NCI-H1105 (cell line): ENCODE measurements at places on chromosomes 5 and 9.

DNA sequence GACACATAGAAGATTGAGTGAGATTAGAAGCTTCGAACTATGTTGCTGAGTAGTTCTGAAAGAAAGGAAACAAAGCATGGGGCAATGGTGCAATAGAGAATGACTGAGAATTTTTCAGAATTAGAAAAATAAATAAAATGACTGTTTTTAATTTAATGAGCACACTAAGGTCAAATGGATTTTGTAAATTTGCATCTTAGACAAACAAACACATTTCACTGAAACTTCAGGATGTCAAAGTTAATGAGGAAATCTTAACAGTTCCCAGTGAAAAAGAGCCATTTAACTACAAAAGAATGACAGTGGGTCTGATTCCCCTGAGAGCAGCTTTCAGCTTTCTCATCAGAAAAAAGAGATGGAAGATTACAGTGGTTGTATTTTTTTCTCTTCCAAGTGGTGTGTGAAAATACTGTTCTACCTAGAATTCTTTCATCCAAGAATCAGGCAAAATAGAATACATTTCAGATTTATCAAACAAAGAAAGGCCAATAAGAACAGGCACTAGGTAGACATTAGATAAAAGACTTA, 591.9 kb downstream of the SEMA5A start:
- DNase-seq = no peak

DNA sequence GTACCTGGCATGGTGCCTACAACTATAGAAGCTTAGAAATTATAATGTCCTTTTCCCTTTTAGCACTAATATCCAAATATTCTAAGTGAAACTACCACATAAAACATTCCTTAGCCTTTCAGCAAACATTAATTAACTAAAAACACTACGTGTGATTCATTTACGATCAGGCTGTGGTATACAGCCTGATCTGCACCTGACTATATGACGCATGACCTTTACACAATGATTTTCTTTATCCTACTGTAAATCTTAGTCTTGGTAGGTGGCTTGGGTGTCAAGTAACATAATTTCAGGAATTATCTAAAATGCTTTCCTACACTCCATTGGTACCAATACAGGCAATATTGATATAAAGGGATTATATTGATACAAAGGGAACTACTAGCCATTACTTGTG, 686.7 kb downstream of the DTWD2 start:
- no peak for DNase-seq

DNA sequence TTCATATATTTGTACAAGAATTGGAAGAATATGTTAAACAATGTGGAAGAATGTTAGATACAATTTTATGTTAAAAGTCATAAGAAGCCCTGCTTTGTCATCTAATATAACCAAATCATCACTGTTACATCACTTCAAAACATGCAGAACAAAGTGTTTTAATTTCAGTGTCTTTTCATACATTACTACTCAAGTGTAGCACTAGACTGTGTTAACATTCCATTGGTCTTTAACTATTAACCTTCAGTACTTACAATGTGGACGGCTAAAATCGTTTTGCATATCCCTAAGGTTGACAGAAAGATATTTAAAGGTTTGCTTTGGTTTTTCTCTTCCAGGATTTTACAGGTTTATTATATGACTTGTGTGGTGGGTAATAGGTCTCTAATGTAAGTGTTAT, 50.9 kb downstream of the VCAN start:
- DNase-seq = no peak

DNA sequence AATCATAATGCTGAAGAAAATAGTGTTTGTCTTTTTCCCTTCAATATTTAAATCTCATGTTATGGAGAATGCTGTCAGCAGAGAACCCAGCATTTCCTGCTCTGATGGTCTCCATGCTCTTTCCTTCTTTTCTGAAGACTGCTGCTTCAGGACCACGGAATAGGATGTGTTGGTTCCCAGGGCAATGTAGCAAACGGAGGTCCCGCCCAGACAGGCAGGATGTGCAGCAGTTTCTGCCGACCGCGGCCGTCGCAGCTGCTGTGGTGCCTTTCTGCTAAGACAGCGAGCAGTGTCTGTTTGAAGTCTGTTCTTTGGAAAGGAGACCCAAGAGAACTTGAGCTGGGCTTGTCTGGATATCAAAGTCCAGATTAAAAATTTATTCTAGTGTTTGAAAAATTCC, 654.3 kb downstream of the CCDC171 start:
- no peak for DNase-seq

- no peak for DNase-seq
These were observed 63.7 kb downstream of the TJP2 start for GRCh38 chr9:69237702-69238295.

DNA sequence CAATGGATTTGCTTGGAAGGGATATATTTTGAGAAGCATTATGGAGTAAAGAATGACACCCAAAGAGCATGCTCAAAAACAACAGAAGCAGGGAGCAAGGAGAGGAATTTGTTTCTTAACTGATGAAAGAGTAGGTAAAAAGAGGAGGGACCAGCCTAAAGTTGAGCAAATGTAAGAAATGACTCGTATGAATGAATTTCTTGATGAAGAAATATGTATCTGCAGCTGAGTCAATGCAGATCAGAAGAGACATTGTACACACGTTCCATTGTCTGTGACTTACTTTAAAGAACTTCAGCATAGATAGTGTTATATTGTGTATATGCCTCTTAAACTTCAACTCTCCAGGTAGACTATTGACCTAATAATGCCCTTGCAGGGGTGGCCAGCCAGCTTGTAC, 112.7 kb upstream of the NREP start:
- no peak for DNase-seq

- DNase-seq = no peak
These were observed 471.6 kb upstream of the FTMT start for GRCh38 chr5:121380066-121380465.

DNA sequence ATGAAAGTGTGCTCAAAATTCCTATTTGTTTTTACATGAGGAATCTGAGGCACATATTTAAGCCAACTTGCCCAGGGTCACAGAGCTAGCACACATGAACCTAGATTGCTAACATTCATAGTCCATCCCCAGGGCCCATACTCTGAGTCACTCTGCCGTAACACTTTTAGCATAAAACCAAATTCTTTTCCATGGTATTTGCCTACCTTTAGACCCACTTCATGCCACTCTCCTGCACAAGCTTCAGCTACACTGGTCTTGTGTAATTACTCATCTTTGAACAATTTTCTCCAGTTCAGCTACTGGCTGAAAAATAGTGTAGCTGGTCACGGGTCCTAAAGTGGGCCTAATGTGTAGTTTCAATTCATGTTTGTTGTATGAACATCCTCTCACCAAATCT, 200.7 kb downstream of the SLC12A2 start:
- no peak for DNase-seq

GRCh38 chr9:15377625-15378540, 44.8 kb upstream of the SNAPC3 start:
- DNase-seq = no peak

DNA sequence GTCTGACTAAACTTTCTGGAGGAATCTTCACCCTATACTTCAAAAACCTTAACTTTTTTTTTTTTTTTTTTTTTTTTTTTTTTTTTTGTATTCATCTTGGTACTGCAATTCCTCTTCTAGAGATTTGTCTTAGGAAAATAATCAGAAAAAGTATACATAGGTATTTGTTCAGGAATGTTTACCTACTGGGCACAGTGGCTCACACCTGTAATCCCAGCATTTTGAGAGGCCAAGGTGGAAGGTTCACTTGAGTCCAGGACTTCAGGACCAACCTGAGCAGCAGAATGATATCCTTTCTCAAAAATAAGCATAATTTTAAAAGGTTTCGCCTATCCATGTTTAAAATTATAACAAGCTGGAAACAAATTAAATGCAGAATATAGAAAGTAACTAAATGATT, 33.3 kb upstream of the NREP start:
- DNase-seq = no peak

DNA sequence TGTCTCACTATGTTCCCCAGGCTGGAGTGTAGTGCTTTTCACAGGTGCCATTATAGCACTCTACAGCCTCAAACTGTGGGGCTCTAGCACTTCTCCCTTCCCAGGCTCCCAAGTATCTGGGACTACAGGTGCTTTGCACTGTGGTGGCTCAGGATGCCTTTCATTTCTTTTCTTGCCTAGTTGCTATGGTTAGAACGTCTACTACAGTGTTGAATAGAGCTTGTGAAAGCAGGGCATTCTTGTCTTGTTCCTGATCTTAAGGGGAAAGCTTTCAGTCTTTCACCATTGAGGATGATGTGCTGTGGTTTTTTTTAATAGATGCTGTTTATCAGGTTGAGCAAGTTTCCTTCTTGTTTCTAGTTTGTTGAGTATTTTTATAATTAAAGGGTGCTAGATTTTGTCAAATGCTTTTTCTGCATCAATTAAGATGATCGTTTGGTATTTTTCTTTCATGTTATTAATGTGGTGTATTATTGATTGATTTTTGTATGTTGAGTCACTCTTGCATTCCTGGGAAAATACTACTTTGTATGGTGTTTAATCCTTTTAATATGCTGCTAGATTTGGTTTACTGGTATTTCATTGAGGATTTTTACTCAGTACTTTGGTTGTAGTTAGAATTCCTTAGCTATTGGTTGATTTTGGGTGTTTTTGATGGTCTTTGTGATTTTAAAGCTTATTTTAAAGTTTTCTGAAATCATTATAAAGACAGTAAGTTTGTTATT, 35.6 kb downstream of the GPBP1 start:
- DNase-seq = no peak

DNA sequence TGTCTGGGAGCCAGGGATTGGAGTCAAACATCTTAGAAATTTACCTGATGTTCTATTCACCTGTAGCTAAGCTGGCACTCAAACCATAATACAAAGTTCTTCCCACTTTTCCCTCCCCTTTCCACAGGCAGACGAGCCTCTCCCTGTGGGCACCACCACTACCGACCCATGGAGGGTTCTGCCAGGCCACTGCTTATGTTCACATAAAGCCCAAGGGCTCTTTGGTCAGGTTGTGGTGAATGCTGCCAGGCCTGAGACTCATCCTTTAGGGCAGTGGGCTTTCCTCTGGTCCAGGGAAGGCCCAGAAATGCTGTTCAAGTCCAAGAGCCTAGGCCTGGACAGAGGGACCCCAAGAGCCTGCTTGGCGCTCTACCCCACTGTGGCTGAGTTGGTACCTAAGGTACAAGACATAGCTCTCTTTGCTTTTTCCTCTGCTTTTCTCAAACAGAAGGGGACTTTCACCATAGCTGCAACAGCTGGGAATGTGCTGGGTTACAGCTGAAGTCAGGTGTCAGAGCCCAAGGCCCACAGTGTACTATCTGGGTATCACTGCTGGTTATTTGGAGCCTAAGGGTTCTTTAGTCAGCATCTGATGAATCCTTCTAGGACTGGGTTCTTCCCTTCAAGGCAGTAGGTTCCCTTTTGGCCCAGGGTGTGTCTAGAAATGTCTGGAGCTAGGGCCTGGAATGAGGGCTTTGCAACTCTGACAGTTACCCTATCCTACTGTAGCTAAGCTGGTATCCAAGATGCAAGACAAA, 620.1 kb downstream of the TLE1 start:
- no peak for DNase-seq

GRCh38 chr5:74685979-74686631, 1.1 kb downstream of the HEXB start:
- DNase-seq = no peak

GRCh38 chr5:66207800-66208561, 63.9 kb downstream of the SREK1 start:
- DNase-seq = no peak

DNA sequence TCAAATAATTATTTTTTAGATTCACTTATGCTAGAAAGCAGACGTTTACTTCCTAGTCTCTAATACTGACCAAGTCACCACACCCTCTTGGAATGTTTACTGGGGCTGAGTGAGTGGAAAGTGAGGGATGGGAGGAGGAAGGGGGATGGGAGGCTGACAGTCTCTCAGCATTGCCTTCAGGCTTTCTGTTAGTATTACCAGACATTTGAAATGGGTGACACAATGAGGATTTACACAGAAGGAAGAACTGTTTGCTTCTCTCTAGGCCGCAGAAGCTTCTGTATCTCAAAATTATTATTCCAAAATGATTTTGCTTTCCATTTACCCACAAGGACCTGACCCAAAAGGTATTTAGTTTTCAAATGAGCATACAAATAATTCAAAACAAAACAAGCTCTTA, 232.8 kb upstream of the ZNF608 start:
- no peak for DNase-seq

DNA sequence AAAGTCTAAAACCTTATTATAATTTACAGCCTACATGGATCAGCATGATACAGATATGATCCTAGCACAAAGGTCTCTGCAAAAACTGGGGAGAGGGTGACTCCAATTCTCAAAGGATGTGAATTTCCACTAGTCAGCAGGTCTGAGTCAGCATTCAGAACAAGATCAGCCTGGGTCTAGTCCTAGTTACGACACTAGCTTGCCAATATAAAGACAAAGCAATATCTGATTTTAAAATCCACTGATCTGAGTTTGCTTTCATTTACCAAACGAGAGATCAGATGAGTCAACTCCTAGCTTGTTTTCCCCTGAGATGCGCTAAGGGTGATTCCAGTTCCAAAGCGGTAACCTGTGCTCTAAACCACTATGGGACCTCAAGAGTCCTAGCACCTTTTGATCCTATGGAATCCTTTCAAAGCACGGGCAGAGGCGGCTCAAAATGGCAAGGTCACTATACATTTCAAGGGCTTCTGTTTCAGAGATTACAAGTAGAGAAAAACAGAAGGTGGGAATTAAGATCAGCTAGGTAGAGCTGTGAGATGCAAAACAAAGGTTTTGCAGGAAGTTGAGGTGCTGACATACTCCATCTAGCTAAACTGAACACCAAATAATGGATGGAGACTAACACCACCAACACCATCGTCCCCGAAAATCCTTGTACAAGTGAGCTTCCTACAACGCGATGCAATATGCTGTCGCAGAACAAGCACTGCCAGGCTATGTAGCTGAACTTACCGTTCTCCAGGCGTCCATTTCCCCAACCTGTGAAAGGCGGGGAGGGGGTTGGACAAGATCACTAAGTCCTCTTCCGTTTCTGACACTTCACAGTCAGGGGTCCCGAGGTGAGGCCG, 906 bp downstream of the SLC25A51 start:
- DNase-seq = no peak

DNA sequence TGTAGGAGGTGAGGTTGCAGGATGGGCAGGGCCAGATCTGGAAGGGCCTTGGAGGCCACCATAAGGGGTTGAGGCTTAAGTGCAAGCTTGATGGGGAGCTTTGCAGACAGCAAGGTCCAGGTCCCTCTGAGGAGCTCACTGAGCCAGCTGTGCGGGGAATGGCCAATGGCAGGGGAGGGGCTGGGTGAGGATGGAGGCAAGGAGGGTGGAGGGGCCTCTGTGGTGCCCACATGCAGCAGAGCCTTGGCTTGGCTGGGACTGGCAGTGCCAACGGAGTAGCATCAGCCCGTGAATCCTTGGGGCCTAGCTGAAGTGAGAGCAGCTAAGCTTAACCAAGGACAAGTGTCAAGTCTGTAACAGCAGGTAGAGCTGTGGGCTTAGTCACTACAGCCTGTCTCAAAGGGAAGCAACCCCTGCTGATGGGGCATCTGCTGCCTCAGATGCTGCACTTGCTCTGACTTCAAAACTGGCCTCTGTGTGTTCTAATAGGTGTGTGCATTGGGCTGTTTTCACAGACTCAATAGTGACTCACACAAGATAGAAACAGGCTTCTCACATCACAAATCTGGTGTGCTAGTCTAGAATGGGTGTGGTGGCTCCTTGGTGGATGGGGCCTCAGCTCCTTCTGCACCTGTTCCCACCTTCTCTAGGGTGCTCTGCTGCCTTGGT, 16.3 kb downstream of the GALNT12 start:
- DNase-seq = no peak
